ENCODE measurements at places on chromosomes 3 and 15. TPM values are rescaled to one million over a fixed set of nuclear protein-coding genes. Genes with fewer than 3 reads are reported as not detected.

PLAAT1 gene
- total RNA-seq, result 8.1 TPM

TEX264 gene
- total RNA-seq, result 33.9 TPM

DNA sequence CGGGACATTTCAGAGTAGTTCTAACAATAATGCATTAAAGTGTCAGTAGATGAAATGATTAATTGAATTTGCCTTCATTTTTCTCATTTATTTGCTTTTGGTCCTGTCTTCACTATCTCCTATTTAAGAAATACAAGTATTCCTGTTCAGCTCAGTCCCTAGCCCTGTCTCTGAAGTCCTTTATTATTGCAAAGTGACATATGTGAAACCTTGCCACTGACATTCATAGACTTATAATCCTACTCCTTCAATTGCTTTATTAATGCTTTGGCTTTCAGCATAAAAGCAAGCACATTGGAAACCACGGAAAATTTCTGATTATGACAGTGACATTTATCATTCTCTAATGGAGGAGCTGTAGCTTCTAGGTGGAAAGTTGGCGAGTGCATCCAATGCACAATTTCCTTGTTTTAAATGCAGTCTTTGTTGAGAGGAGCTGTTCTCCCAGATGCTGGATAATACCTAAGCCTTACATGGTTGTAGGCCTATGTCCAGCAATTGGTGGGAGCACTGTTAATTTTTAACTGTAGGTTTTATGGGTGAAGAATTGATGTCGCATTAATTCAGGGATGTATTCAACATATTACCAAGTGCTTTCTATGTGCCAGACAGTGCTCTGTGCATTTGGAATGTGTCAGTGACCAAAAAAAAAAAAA is 337.8 kb downstream of the FEZF2 start:
- H3K27ac ChIP-seq, result no peak overlapping the region
- no peaks in the 10 kb centered on the region for H3K27me3 ChIP-seq
- no peak overlapping the region for H3K4me3 ChIP-seq
- no peaks in the 10 kb centered on the region for H3K36me3 ChIP-seq

HHATL gene
- 552 TPM for total RNA-seq

DNA sequence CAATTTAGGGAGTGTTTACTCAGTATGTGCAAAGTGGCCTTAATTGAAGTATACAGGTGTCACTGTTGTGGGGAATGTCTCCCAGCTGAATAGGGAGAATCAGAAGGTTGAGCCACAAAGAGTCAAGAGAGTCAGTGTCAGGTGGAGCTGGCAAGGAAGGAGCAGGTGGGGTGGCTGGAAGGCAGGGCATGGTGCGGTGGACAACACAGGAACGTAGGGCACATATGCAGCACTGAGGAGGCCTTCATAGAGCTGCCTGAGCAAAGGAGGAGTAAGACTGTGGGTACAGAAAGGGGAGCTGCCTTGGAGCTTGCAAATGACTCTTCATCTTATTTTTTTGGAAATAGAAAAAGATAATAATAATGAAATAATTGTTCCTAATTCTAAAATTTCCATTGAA is 20.0 kb downstream of the ARHGEF3 start:
- H3K27me3 ChIP-seq, result no peaks in the 10 kb centered on the region
- peaks cover 87% of the 10 kb centered on the region for H3K4me1 ChIP-seq
- no peak overlapping the region for H3K4me3 ChIP-seq
- peak overlapping the region; percentile 80 for H3K27ac ChIP-seq
- DNase-seq, result no peak

GRCh38 chr15:75929799-75930565 is 26.3 kb downstream of the FBXO22 start:
- H3K4me1 ChIP-seq, result peaks cover 27% of the 10 kb centered on the region
- no peak overlapping the region for H3K4me3 ChIP-seq
- peaks cover 43% of the 10 kb centered on the region for H3K36me3 ChIP-seq
- H3K27me3 ChIP-seq, result no peaks in the 10 kb centered on the region

CPNE9 gene
- 0.16 TPM for total RNA-seq

RFTN1 gene
- 22.9 TPM for total RNA-seq

OXSR1 gene
- 22.9 TPM for total RNA-seq

DNA sequence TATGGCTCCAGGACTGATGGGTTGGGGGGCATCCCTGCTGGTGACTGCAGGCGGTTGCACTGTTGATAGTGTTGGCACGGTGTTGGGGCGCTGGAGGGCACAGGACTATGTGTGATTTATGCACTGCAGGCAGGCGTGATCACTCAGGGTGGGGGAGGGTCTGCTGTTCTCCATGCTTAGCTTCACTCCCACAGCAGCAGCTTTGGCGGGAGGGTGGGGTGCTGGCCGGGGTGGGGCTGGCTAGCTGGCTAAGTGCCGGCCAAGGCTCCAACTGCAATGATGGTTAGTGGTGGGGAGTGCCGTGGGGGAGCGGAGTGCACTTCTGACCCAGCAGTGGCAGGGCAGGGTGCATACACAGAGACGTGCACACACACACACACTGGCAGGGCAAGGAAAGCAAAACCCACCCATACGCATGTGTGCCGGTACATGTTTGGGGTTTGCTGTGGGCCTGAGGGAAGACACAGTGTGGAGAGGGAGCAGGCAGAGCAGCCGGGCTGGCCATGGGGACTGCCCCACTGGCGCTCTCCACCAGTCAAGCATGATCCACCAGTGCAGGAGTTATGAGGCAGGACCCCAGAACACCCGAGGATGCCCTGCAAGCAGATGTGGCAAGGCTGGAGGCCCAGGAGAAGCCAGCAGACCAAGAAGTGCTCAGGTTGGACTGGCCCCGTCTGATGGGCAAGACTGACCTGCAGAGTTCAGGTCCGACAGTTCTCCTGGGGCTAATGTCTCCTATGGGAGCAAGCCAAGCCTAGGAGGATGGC is 16.5 kb upstream of the FGF7 start:
- H3K4me3 ChIP-seq, result no peak overlapping the region
- H3K4me1 ChIP-seq, result no peaks in the 10 kb centered on the region
- H3K36me3 ChIP-seq, result no peaks in the 10 kb centered on the region
- no peak for DNase-seq

ANP32A gene
- 150 TPM for total RNA-seq

IL17RC gene
- 35.0 TPM for total RNA-seq

SLCO2A1 gene
- total RNA-seq, result 18.0 TPM

PRR20G gene
- total RNA-seq, result not detected

DNA sequence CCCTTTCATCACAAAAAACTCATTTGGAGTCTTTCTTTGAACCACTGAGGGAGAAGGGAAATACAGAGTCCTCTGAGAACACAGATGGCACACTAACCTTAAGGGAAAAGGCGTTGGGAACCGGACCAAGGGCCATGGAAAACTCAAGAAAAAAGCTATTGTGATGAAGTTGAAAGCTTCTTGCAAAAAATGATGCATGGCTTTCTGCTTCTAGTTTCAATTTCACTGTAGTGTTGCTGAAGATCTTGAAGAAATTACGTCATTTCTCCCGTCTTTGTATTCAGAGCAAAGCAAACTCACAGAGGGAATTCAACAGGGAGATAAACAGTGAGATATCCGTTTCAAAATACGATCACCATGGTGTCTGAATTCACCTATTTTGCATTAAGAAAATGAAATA is 642.3 kb upstream of the ADAMTS9 start:
- no peak overlapping the region for H3K4me3 ChIP-seq
- peak overlapping the region; percentile 1 for H3K27ac ChIP-seq
- H3K36me3 ChIP-seq, result no peaks in the 10 kb centered on the region
- DNase-seq, result no peak
- H3K4me1 ChIP-seq, result peaks cover 21% of the 10 kb centered on the region
- no peaks in the 10 kb centered on the region for H3K27me3 ChIP-seq

DNA sequence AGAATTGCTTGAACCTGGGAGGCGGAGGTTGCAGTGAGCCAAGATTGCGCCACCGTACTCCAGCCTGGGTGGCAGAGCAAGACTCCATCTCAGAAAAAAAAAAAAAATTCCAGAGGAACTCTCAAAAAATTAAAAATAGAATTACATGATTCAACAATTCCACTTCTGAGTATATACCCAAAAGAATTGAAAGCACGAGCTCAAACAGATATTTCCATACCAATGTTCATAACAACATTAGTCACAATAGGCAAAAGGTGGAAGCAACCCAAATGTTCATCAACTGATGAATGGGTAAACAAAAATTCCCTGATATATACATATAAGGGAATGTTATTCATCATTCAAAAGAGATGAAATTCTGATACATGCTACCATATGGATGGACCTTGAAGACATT is 16.9 kb upstream of the MORF4L1 start:
- no peaks in the 10 kb centered on the region for H3K27me3 ChIP-seq
- no peaks in the 10 kb centered on the region for H3K36me3 ChIP-seq
- H3K4me1 ChIP-seq, result peaks cover 4% of the 10 kb centered on the region
- no peak overlapping the region for H3K4me3 ChIP-seq

TMC3 gene
- total RNA-seq, result not detected

GRCh38 chr3:194401346-194401745 is 2.3 kb upstream of the GP5 start:
- no peak overlapping the region for H3K27ac ChIP-seq
- H3K4me1 ChIP-seq, result peaks cover 21% of the 10 kb centered on the region
- no peak for DNase-seq
- no peak overlapping the region for H3K4me3 ChIP-seq
- peaks cover 7% of the 10 kb centered on the region for H3K36me3 ChIP-seq

DNA sequence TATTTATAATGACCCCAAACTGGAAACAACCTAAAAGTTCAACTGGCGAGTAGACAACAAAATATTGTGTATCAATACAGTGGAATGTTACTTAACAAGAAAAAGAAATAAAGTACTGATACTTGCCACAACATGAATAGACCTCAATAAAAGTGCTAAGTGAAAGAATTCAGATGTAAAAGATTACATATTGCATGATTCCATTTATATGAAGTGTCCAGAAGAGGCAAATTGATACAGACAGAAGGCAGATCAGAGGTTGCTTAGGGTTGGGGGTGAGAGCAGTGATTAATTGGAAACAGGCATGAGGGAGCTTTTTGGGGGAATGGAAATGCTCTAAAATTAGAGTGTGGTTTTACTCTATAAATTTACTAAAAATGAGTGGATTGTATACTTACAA is 183.3 kb downstream of the SATB1 start:
- no peaks in the 10 kb centered on the region for H3K27me3 ChIP-seq
- H3K4me3 ChIP-seq, result no peak overlapping the region
- DNase-seq, result no peak
- no peak overlapping the region for H3K27ac ChIP-seq
- no peaks in the 10 kb centered on the region for H3K36me3 ChIP-seq
- H3K4me1 ChIP-seq, result no peaks in the 10 kb centered on the region

GRCh38 chr3:192957441-192958021 is 39.9 kb upstream of the MB21D2 start:
- peak; percentile 25 for DNase-seq
- H3K4me3 ChIP-seq, result peak overlapping the region; percentile 37
- H3K4me1 ChIP-seq, result peaks cover 19% of the 10 kb centered on the region
- H3K36me3 ChIP-seq, result no peaks in the 10 kb centered on the region
- H3K27me3 ChIP-seq, result no peaks in the 10 kb centered on the region

GRCh38 chr3:46681856-46682540 is 11.5 kb downstream of the ALS2CL start:
- no peaks in the 10 kb centered on the region for H3K27me3 ChIP-seq
- no peak for DNase-seq
- peaks cover 34% of the 10 kb centered on the region for H3K4me1 ChIP-seq
- peaks cover 82% of the 10 kb centered on the region for H3K36me3 ChIP-seq
- no peak overlapping the region for H3K4me3 ChIP-seq

Measured in left ventricle myocardium inferior (tissue), 1 donor.